ENCODE measurements at places on chromosomes 7 and 10.

- DNase-seq: no peak
Observed at GRCh38 chr10:31526681-31527080, 207.7 kb downstream of the ZEB1 start.

DNA sequence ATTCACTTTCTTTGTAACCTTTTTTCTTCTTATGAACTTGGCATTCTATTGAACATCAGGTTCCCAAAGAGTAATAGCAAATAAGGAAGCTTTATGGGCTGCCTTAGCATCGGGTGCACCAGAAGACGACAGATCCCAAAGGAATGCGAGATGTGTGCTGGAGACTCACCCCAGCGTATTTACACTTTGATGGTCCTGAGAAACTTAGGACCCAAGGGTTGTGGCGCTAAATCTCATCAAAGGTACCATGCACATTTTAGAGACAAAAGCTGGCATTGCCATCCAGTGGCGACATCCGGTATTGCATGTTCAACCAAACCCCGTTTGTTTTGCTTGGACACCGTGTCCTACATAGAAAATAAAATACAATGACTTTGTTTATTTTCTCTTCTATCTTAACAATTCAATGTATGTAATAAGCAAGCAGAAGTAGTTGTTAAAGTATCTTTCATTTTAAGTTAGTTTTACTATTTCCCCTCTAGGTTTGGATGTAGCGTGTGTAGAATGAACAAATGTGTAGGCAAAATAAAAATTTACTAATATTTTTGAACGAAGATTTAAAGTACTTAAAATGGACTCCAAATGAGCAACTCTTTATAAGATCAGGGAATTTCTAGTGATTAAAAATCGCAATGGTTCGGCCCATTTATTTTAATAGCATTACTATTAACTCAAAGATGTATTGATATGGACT lies 1154.8 kb downstream of the GATA3 start:
- peak; percentile 79 for DNase-seq

- DNase-seq: no peak
Observed at GRCh38 chr10:117364110-117364960, 10.9 kb downstream of the PDZD8 start.

- peak; percentile 56 for DNase-seq
Observed at GRCh38 chr7:79176859-79177477, 276.5 kb downstream of the MAGI2 start.

DNA sequence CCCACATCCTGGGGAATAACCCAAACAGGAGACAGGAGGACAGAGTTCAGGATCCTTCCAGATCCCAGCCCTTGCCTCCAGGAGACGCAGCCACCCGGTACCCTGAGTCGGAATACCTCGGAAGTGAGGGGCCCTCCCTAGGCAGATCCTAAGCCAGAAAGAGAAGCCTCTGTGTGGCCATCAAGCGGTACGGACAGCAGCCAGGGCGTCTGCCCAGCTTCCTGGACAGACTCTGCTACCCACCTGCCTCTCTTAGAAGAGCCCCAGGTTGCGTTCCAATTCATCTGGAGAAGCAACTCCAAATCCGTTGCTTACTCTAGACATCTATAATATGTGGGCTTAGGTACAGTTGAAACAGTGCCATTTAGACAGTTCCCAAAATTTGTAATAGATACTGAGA lies 220.2 kb upstream of the SH2B2 start:
- no peak for DNase-seq

- peak; percentile 26 for DNase-seq
Observed at GRCh38 chr10:103653581-103654037, 160.1 kb downstream of the NEURL1 start.

- no peak for DNase-seq
Observed at GRCh38 chr7:111833466-111833865, 271.2 kb upstream of the IMMP2L start.

DNA sequence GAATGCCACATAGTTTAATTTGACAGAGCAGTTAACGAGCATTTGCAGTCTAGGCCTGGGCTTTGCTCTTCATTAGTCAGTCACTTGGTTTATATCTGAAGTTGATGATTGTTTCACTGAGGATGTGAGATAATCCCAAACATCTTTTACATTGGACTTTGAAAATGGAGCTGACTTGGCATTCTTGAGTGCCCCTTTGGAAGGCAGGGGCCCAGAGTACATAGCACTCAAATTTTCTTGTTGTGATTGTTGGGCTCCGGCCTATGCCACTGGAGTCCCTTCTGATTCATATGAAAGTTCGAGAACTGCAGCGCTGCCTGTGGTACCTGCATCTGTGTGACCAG lies 21.9 kb downstream of the DNAJB6 start:
- DNase-seq: no peak

- no peak for DNase-seq
Observed at GRCh38 chr7:47259682-47260081, 322.2 kb downstream of the TNS3 start.

GRCh38 chr7:92100534-92100933 lies 33.7 kb downstream of the CYP51A1 start:
- no peak for DNase-seq

DNA sequence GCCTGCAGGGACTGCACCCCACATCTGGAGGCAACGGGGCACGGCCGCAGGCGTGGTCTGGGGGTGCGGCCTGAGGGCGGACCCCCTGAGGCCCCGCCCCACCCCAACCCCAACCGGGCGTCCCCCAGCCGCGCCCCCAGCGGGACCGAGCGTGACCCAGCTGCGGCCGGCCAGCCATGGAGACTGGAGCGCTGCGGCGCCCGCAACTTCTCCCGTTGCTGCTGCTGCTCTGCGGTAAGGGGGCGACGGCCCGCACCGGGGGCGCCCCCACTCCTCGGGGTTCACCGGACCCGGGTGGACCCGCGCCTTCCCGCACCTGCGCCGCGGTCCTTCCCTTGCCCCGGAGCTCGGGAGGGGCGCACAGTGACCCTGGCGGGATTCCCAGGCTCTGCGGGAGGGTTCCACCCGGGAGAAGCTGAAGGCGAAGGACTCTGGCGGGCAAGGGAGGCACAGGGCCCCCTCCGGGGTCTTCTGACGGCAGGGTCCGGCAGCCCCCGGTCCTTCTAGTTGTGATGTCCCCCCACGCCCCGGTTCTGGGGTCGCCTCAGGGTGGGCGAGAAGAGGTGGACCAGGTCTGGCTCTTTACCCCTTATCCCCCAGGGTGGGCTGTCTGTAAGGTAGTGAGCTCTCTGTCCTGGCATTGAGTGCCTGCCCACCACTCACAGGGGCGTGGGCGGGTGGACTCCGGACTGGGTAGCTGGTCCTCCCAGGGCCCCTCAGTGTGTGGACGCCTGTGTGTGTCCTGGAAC lies at the start of gene RAMP3:
TSS of gene RAMP3 (plus strand) at position 139 of the 749 bp plus-strand sequence. CDS start at position 177, 38 bp downstream.
- peak; percentile 60 for DNase-seq

- DNase-seq: no peak
Observed at GRCh38 chr7:26584326-26584725, 280.1 kb downstream of the SKAP2 start.

GRCh38 chr10:99854860-99855259 lies 72.4 kb downstream of the ABCC2 start:
- peak; percentile 64 for DNase-seq

DNA sequence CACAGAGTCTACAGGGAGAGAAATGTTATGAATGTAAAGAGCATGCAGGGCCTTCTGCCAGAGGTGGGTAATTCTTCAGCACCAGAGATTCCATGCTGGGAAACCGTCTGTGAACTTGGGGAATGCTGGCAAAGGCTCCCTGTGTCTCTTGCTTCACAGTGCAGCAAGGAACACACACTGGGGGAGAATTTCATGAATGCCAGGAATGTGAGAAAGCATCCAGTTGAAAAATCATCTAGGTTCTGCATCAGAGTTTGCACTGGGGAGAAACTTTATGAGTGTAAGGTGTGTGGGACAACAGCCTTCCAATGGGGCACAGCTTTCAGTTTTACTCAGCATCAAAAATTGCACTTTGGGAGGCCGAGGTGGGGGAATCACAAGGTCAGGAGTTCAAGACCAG lies 224.3 kb upstream of the IGFBP3 start:
- peak; percentile 44 for DNase-seq

GRCh38 chr10:88236121-88236743 lies 346.9 kb downstream of the RNLS start:
- DNase-seq: no peak

GRCh38 chr7:57398548-57398947 lies 51.4 kb upstream of the ZNF716 start:
- no peak for DNase-seq

DNA sequence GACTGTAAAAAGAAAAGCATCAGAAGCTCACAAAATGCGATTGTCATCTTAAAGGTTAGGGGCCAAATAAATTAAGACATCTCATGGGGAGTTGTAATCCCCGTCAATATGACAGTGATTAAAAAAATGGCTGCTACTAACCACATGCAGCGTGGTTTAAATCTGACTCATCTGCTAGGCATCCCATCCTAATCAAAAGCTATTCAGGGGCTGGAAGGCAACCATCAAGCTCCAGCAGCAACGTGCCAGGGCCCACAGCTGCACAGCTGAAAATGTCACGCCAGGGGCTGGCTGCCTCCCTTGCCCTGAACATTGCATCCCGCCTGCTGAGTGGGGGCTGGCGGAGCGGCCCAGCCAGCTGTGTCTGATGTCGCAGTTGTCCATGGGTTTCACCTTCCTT lies 66.3 kb upstream of the FRMD4A start:
- no peak for DNase-seq

DNA sequence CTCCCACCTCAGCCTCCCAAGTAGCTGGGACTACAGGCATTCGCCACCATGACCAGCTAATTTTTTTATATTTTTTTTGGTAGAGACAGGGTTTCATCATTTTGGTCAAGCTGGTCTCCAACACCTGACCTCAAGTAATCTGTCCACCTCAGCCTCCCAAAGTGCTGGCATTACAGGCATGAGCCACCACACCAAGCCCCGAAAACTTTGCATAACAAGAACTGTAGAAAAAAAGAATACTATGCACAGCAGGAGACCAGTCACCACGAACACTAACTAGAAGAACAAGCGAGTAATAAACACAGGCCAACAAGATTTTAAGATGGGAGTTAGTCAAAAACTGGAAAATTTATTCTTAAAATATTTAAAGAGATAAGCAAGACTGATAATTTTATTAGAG lies 447.0 kb downstream of the ETV1 start:
- no peak for DNase-seq

- peak; percentile 61 for DNase-seq
Observed at GRCh38 chr7:32479574-32480200, 10.5 kb downstream of the LSM5 start.

- DNase-seq: no peak
Observed at GRCh38 chr7:50449501-50449880, 659 bp downstream of the FIGNL1 start.

GRCh38 chr7:12403287-12404181 lies at the start of gene VWDE:
Gene VWDE (minus strand): TSS chr7:12403865. CDS start chr7:12403716, 149 bp downstream.
- peak; percentile 87 for DNase-seq

DNA sequence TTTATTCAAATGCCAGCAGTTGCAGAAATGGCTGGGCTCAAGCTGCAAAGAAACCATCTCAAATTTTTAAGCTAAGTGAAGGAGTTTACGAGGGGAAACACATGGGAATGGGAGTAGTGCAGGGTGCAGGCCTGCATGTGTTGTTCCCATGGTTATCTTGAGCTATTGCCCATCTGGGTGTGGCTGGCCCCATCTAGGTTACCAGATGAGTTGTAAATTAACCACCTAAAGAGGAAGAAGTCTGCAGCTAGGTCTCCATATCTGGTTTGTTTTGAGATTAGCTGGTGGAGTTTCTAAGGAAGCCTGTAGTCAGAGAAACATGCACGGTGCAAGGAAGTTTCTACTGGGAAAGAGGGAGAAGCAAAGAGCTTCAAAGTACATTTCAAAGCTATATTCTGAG lies 23.3 kb upstream of the STEAP2 start:
- DNase-seq: no peak

GRCh38 chr7:121023683-121024511 lies 35.4 kb downstream of the CPED1 start:
- DNase-seq: no peak

- no peak for DNase-seq
Observed at GRCh38 chr10:44668336-44668735, 242.8 kb upstream of the TMEM72 start.

- DNase-seq: no peak
Observed at GRCh38 chr10:78524342-78524741, 490.7 kb downstream of the RPS24 start.

DNA sequence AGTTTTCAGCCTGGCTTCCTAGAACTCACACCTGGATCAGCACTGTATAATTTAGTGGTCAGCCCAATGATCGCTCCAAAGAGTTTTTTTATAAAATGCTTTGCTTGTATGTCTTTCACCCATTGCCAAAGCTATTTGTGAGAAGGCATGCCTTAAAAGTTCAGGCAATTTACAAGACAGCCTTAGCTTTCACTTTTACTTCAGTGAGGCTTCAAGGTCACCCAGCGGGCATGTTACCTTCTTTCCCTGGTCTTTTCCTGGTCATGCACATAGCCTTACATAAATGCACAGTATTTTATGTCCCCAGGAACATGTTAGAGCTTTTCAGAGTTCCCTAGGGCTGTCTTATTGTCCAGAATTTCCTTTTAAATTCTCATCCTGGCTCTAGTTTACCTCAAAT lies 179.9 kb upstream of the TMEM72 start:
- DNase-seq: no peak

DNA sequence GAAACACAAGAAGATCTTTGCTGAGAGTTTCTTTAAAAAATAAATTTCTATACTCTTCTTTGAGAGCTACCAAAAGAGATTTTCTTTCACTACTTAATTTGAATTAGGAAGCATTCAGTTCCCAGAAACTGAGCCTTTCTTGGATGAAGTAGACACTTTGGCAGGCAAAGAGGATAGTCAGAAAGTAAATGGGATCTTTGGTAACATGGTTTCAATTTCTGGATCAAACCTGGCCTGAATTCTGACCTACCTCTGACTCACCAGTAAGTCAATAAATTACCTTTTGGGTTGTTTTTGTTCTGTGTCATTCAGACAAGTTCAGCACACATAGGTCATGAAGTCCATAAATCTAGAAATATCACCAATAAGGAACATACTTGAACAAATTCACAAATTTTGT lies 26.8 kb upstream of the CABCOCO1 start:
- DNase-seq: no peak

GRCh38 chr7:78528964-78529363 lies 730.4 kb downstream of the PHTF2 start:
- no peak for DNase-seq

DNA sequence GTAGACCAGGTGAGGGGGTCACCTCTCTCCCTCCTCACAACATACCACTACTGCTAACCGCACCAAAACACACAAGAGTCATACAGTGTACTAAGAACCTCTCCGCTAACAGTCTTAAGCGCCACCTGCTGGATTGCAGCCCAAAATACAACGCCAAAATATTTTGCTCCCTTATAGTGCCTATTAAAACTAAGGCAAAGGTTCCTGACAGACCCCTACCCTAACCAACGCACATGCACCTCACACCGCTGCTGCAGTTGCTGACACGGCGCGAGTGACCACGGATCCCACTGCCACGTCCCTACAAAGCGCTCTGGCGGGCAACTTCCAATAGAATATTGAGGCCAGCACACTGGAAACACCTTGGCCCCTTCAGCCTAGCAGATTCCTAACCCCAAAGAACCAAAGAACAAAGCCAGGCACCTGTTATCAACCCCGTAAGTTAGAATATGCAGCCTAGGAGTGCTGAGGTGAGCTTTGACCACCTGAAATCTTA lies 563.6 kb upstream of the SEMA3D start:
- DNase-seq: peak; percentile 64

All from neural progenitor cell (in vitro differentiated cells).